ENCODE measurements at places on chromosomes 16 and 17.

- no peak for DNase-seq
These were observed 8.7 kb upstream of the EMP2 start for GRCh38 chr16:10589109-10589508.

DNA sequence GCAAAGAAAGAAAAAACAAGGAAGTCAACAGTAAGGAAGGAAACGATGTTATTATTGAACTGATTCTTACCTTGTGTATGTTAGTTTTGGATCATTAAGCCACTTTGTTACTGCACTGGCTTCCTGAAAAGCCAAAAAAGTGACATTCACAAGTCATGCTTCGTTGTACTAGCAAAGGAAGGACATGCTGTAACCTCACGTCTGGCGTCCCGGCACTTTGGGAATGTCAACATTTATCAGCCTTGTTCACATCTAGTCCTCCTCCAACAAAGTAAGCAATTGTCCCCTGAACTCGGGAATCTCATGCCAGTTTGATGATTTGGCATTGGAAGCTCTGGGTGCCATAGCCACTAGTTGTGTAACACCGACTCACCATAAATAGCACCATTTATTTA lies 731 bp upstream of the MKS1 start:
- DNase-seq, result no peak

GRCh38 chr16:71352963-71353460 lies 5.5 kb upstream of the CALB2 start:
- DNase-seq, result no peak

GRCh38 chr17:41301916-41302901 lies at the start of gene KRTAP29-1:
Gene KRTAP29-1, minus strand, starts transcription at chr17:41302851. Its CDS starts 0 bp downstream, at chr17:41302851.
- DNase-seq, result no peak

DNA sequence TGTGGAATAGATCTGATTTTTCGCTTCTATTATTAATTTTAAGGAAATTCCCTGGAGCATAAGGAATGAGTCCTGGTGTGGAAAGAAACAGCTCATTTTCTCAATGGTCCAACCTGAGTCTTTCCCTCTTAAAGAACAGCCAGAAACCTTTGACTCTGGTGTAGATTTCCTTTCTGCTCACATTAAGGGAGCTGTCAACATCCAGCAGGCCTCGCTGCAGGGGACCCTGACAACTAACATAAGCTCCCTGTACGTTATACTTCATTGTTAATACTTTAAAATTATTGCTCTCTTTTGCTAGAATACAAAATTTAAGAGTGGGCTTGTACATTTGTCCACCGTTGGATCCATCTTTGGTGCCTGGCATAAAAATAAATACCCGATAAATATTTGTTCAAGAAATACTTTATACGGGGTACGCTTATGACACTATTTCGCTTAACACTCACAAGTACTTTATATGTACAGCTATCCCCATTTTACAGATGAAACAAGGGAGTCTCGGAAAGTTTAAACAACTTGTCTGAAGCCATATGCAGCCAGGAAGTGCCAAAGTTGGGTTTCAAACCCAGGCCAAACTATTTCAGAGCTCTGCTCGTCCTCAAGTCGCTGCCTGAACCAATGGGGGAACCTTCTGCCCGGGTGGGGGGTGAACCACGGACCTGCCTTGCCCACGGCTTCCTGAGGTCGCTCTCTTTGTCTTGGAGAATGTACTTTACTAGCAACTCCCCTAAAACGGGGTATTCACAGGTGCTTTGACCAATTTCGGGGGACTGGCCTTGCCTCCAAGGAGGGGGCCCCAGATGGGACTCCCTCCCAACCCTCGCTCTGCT lies 611 bp downstream of the SMARCE1 start:
- DNase-seq, result no peak

GRCh38 chr16:57042157-57043111 lies 49.9 kb upstream of the CPNE2 start:
- DNase-seq, result no peak

- no peak for DNase-seq
These were observed 268.1 kb downstream of the IRF8 start for GRCh38 chr16:86167061-86167460.

GRCh38 chr16:85536411-85537330 lies 76.5 kb upstream of the GSE1 start:
- DNase-seq, result no peak

GRCh38 chr17:36901506-36901905 lies 35.8 kb upstream of the LHX1 start:
- DNase-seq, result no peak

DNA sequence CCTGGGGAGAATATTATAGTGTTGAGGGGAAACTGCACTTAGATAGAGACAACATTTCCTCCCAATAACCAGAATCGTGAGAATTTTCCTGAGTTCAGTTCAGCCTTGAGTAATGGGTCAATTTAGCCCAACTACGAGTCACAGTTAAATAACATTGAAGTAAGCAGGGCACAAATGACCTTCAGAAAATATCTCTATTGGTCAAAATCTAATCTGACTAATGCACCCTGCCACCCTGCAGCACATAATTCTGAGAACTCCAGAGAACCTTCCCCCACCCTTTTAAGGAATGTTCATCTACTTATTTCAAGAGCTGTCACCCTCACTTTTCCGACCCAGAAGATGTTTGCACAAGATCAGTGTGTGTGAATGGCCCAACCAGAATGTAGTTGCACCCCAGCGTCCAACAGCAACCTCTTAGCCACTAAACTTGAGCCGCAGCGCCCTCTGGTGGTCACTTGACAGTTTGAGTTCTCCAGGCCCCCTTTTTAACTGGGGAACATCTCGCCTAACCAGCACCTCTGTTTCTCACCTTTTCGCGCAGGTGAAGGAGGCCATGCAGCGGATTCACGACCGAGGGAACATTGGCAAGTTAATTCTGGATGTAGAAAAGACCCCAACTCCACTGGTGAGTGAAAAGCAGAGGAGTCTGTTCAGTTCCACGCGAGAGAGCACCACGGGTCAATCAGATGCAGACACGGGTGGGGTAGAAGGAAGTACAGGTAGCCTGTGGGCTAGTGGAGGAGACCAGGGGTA lies 50.9 kb upstream of the CLEC3A start:
- DNase-seq, result no peak

DNA sequence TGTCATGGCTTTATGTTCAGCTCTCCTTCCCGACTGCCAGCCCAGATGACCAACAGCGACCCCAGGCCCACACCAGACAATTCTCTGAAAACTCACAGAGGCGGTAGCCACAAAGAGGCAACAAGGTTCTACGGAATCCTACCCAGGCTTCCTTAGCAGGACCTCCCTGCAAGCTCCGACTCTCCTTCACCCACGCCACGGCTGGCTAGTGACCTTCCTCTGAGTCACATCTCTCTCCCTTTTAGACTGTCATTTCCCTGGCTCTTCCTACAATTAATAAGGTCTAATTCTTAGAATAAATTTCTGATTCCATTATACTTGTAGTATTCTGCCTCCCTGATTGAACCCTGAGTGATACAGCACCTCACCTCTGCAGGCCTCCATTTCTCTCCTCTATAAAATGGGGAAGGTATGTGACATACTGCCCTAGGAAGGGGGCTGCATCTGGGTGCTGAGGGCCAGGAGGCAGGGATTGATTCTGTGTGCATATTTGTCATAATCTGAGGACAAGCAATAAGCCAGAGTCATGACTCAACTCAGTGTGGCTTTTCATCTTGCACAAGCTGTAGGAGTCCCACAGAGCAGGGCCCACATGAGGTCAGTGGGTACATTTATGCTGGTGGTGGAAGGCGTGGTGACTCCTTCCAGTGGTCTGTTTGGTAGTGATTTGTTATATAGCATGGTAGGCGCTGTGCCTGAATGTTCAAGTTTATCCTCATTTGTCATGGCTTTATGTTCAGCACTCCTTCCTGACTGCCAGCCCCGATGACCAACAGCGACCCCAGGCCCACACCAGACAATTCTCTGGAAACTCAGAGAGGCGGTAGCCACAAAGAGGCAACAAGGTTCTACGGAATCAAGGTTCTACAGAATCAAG lies 46.2 kb downstream of the SMPD3 start:
- no peak for DNase-seq

Data from brain pericyte (primary cell).